ENCODE measurements at places on chromosomes 6 and 20.

DNA sequence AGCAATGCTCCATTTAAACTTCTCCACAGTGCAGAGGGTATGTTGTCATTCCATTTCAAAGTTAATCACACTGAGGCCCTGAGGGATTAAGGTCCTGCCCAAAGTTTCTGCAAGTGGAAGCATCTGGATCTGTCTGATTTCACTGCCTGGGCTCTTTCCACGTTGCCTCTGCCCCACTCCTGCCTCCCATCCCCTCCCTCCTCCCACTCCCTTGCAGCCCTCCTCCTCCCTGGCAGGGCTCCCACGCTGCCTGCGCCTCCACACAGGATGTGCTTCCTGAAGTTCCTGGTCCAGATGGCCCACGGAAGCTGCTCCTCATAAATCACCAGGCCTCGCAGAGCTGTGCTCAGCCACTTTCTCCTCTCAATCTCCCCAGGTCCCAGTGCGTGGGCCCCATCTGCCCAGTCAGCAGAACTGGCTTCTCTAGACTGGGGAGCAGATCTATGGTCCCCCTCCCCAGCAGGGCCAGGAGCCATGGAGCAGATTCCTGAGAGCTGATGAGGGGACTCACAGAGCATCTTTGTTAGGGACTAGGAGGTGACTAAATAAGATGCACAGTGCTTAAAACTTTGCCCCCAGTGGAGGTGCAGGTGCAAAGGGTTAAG lies 65.4 kb upstream of the MAFB start:
- DNase-seq = no peak

DNA sequence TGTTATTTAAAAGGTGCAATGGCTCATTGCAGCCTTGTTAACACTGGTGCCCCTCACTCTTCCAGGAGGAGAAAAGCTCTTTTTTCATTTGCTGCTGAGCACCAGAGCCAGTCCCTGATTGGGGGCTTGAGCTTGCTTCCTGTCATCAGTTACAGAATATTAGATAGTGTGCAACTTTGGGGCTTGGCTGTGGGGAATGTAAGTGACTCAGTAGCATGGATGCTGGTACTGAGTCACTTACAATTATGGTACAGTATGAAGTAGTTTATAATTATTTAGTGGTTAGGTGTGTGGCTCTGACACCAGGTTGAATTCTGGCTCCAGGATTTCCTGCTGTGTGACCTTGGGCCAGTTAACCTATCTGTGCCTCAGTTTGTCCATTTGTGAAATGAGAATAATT lies 37.6 kb downstream of the ANKS1A start:
- DNase-seq = no peak

GRCh38 chr6:6368684-6369052 lies 48.2 kb upstream of the F13A1 start:
- DNase-seq = no peak

DNA sequence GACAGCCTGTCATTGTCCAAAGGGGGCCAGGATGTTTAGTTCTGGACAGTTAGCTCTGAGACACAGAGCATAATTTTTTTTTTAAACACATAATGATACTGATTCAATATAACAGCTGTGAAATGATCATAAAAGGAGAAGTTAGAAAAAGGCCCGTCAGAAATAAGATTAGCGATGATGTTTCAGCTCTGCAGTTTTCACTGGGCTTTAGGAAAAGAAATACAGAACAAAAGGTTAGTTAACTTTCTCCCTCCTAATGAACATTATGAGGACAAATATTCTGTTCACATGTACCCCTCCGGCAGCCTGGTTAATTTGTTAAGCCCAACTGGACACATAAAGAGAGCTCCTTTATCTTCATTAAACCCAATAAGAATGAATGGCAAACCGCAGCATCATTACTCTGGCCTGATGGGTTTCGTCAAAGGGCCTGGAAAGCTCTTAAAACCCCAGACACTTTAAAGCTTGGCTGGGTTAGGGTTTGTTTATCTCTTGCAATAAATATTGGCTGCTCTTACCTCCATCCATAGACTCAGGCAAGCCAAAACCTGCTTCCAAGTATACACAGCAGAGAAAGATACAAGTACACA lies 394.6 kb downstream of the KIF16B start:
- no peak for DNase-seq

DNA sequence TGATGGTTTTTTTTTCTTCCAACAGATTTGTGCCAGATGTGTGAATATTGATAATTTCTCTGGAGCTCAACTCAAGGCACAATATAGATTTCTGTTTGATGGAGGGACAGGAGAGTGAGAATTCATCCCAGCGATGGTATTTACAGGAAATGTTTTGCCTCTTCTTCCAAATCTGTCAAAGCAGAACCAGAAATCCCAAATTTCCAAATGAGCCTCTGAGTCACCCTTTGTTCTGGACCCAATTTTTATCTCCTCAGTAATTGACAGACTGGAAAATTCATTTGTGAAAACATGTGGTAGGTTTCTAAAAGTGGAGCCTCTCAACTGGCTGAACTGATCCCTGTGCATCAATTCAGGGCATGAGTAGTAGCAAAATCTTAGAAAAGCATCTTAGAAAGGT lies 223.2 kb upstream of the TSHZ2 start:
- DNase-seq = no peak

DNA sequence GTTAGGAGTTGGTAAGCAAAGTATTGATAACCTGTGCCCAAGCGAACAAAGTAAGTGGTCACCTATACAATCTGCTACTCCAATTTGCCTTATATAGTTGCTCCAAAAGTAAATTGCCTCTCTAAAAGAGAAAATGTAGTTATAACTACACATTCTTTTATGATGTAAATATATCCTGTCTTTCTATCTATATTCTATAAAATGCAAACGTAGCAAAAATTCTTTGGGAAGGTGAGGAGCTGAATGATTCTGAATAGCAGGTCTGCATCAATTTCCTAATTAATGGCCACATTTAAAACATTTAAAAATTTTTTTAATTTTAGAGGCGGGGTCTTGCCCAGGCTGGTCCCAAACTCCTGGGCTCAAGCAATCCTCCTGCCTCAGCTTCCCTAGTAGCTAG lies 64.2 kb upstream of the ASIP start:
- DNase-seq = no peak

DNA sequence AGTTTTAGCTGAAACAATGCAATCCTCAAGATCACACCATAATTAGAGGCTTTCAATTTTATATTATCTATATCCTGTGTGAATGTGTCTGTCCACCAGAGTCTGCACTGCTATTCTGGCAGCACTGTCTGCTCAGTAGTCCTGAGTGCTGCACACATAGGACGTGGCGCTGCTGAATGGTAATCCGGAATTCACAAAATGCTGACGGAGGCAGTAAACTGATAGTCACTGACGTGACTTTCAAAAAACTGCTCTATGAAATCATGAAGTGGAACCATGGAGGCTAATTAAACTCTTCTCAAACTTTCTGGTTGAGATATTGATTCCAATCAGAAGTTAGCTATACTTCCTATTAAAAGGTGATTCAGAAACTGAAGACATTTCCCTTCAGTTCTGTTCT lies 190.8 kb upstream of the NOX3 start:
- no peak for DNase-seq

- DNase-seq = no peak
These were observed 9.8 kb downstream of the POPDC3 start for GRCh38 chr6:105170059-105170458.

GRCh38 chr6:49782293-49782692 lies 4.8 kb downstream of the PGK2 start:
- peak; percentile 92 for DNase-seq

- DNase-seq = no peak
These were observed 6.1 kb upstream of the BAK1 start for GRCh38 chr6:33586108-33586640.

GRCh38 chr6:3232017-3232945 lies 4.8 kb upstream of the TUBB2B start:
- no peak for DNase-seq

DNA sequence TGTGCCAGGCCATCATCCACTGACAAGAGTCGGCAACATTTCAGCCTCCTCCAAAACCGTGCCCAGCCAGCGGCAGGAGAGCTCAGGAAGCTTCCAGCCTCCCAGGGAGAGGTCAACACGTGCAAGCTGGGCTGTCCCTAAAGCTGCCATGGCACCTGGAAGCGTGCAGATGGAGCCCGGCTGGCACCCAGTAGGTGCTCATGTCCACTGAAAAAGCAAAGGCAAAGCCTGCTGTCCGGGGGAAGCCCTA lies 14.4 kb upstream of the TLDC2 start:
- DNase-seq = no peak

- peak; percentile 85 for DNase-seq
These were observed 262.2 kb upstream of the TAB2 start for GRCh38 chr6:149055195-149055899.

GRCh38 chr20:40438161-40438830 lies 250.7 kb downstream of the MAFB start:
- no peak for DNase-seq

GRCh38 chr20:52340036-52340634 lies 148.6 kb upstream of the ZFP64 start:
- no peak for DNase-seq

DNA sequence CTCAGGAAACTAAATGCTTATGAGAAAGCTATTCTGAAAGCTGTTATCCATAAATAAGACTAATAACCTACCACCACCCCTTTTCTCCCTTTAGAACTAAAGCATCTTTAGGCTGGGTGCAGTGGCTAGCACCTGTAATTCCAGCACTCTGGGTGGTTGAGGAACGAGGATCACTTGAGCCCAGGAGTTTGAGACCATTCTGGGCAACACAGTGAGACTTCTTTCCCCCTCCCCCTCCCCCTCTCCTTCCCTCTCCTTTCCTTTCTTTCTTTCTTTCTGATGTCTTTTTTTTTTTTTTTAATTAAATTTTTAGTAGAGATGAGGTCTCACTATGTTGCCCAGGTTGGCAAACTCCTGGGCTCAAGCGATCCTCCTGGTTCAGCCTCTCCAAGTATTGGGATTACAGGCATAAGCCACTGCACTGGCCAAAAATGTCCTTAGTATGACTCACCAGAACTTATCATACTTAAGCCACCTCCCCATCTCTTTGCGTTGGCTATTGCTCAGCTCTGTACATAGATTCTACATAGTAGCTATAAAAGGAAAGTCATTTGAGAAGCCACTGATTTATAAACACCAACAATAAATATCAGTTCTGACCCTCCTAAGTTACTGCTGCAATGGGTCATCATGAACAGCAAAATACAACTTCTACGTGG lies 54.8 kb upstream of the SPDEF start:
- DNase-seq = peak; percentile 73

GRCh38 chr6:131080084-131080483 lies 17.0 kb upstream of the EPB41L2 start:
- DNase-seq = no peak

DNA sequence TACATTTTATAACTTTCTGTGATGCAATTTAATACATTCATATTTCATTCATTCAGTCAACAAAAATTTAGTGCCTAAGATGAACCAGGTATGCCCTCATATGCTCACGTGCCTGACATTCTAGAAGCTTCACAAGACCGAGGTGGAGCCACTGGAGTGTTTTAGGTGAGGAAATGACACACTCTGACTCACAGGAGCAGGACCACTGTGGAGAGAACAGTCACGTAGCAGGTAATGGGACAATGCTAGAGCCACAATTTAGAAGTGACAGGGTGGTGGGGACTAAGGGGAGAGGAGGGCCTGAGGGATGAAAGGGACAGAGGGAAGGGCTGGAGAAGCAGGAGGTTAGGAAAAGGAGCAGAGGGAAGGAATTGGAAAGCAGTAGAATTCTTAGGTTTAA lies 17.6 kb upstream of the HLA-A start:
- DNase-seq = no peak

GRCh38 chr6:14837435-14837834 lies 408.4 kb upstream of the JARID2 start:
- DNase-seq = no peak

GRCh38 chr6:5158180-5158579 lies 73.0 kb downstream of the PPP1R3G start:
- DNase-seq = peak; percentile 32

- no peak for DNase-seq
These were observed 503.5 kb upstream of the CITED2 start for GRCh38 chr6:139877828-139878405.

- no peak for DNase-seq
These were observed 2.1 kb upstream of the LAMA5 start for GRCh38 chr20:62368976-62369814.

DNA sequence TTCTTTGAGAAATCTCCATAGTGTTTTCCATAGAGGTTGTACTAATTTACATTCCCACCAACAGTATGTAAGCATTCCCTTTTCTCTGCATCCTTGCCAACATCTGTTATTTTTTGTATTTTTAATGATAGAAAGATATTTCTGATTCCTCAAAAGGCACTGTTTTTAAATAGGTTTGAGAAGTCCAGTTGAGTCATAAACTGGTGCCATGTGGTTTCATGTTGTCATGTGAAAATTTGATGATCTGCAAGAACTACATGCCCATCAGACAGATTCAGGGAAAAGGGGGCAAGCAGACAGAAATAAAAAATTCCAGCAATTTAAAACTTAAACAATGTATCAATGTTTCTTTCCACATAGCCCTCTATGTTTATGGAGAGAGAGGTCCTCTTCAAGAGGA lies 227.5 kb downstream of the KCNQ5 start:
- no peak for DNase-seq

GRCh38 chr6:109978174-109979032 lies at the start of gene GPR6:
TSS of gene GPR6 (plus strand) at chr6:109978311. CDS start at chr6:109979113, 802 bp downstream.
- peak; percentile 83 for DNase-seq

- DNase-seq = peak; percentile 35
These were observed 523 bp downstream of the TMEM30A start for GRCh38 chr6:75283907-75284631.

DNA sequence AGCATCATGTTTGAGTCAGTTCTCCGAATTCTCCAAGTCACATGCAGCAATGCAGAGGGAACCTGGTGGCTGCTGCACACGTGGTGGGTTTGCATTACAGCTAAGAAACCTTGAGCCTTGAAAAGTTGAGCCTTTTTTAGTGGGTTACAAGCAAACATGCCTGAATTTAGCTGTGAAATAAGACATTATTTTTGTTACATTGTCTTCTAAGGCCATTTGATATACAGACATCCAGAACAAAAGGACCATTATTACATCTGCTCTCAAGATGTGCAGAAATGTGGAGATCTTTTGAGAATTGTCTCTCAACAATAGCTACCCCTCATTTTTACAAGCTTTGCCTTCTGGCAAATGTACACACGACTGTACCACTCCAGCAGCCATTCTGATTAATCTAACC lies 720.5 kb upstream of the SLC35B3 start:
- DNase-seq = no peak

DNA sequence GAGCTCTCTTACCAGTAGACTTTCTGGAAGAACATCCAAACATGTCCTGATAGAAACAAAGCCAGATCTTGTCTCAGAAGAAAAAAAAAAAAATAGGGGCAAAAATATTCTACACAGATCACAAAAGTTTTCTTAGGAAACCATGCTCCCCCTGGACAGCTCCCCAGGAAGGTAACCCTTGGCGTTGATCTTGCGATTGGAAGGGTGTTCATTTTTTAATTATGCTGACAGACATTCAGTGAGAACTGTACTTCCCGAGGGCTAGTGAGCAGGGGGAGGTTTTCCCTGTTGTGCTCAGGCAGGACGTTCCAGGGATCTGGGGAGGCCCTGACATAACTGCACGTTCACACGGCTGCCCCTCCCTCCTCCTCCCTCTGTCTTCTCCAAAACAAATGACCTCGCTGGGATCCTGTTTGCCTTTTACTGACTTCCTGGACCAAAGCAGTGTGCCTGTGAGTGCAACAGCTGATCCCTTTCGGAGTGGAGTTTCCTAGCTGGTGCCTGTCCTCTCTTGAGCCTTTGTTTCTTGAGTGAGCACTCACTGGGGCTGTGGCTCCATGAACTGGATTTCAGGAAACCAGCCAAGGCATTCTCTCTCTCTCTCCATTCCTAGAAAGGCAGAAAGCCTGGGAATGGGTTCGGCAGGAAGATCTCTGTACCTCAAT lies 46.7 kb downstream of the MARCKS start:
- no peak for DNase-seq

GRCh38 chr6:136994782-136995181 lies 50.0 kb downstream of the IL20RA start:
- no peak for DNase-seq

GRCh38 chr6:38100380-38100779 lies 280.9 kb downstream of the ZFAND3 start:
- no peak for DNase-seq
